ENCODE measurements at places on chromosomes 6 and 20.

- DNase-seq = no peak
Observed at GRCh38 chr20:23174821-23175220, 88.7 kb upstream of the CD93 start.

- no peak for DNase-seq
Observed at GRCh38 chr6:143322386-143322785, 128.1 kb downstream of the ADAT2 start.

- DNase-seq = no peak
Observed at GRCh38 chr6:1348675-1349074, 36.8 kb downstream of the FOXQ1 start.

DNA sequence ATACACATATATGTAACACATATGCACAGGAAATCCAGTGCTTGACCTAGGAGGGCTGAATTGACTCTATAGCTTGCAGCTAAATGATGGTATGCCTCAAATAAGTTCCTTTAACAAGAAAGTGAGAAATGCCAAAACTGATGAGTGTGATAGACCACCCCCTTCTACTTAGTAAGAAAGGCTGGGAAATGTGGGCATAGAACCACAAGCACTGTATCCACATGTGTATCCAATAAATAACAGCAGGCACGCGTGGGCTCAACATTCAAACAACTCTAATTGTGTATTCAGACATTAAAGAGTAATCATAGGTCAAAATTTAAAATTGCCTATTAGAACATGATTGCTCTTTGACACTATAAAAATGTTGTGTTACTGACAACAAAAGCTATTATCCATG is 54.1 kb downstream of the FAM83B start:
- no peak for DNase-seq

GRCh38 chr20:47232518-47232917 is 124.0 kb downstream of the ZMYND8 start:
- DNase-seq = no peak

DNA sequence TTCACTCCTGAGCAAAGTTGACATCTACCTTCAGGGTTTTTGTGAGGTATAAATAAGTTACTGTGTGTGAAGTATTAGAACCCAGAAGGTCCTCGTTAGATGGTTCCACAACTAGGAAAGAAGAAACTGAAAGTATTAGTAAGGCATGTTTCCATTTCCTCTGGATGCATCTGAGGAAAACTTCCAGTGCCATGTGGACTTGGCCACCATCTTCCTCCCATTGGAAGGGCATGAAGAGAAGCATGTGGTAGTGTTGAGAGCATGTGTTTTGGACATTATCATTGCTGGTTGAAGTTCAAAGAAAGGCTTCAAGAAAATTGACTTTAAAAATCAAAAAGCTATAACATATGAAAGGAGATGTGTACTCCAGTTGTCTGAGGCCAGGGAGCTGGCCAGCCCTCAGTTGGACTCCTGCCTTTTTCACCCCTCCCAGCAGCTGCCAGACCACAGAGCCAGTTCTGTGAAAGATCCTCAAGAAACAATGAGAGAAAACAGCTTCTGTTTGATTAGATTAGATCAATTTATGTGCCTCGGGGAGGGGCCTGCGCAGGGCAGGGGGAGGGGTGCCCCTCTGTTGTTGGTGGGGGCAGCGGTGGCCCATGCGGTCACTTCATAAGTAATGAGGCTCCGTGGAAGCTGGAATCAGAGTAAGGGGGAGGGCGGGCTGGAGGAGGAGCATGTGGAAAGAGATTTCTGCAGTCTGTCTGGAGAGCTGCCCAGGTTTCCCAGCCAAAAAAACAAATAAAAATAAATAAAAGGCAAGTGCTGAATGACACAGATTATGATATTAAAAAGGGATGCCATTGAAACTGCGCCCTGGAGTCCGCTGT is 154.0 kb downstream of the JARID2 start:
- DNase-seq = peak; percentile 31

DNA sequence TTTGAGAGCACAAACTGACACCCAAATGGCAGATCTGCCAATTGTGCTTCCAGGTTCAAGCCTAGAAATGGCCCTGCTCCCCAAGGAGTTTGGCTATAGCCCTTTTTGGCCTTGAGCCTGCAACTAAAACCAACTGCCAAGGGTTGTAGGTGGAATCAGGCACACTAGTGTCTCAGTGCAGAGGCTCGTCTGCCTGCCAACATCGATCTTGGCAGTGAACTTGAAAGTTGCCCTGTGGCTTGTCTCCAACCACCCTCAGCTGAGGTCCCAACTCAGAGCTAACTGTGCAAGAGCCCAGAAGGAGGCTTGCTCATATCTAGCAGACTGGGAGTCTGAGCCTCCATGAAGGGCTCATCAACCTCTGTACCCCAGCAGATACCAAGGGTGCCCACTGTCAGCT is 92.7 kb upstream of the GLP1R start:
- no peak for DNase-seq

DNA sequence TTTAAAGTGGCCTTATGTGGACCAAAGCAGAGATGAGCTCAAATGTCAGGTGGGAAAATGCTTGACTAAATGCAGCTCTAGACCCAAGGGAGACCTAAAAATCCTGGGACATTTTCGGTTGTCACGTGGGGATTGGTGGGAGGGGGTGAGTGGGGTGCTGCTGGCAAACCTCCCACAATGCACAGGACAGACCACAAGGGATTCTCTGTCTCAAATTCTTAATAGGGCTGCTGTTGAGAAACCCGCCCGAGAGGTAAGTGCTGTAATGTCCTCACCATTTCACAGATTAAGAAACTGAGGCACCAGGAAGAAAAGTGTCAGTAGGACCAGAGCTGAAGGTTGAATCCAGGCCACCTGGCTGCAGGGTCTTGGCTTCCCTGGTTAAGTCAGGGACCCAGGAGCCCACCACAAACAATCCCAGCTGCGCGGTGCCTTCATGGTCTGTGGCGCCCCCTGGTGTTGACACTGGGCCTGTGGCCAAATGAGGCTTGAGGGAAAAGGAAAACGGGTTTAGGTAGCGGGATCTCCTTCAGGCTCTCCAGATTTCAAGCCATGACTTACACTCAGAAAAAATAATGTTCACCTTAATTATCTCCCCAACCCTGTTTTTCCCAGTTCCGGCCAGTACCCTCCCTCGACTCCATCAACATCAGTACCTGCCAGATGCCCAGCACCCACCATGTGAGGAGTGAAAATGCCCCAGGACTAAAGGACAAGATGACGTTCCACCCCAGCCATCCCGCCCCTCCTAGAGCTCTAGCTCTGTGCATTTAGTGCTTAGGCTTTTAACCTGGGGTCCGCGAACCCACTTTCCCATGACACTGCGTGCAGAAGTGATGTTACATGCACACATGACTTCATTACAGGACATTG is 7.2 kb downstream of the HLA-G start:
- no peak for DNase-seq

DNA sequence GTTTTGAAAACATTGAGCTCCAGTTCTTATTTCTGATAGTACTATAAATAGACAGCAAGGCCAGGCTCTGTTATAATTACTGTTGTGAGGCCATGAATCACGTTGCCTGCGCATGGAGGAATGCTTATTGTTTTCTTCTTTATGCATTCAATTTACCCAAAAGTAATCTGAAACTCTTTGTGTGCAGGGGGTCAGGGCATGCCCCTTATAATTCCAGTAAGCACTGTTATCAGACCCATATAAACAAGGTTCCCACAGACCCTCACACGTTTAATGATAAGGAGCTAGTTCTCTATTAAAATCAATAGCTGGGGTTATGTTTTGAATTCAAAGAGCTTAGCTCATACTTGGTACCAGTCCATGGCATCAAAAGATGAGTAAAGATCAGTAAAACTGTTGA is 174.8 kb upstream of the ARG1 start:
- DNase-seq = no peak

GRCh38 chr6:8149350-8149749 is 47.0 kb upstream of the EEF1E1 start:
- no peak for DNase-seq

GRCh38 chr6:29227235-29227634 is 56.5 kb downstream of the OR2J2 start:
- DNase-seq = no peak

- no peak for DNase-seq
Observed at GRCh38 chr6:170459451-170459850, 93.7 kb downstream of the PSMB1 start.

- no peak for DNase-seq
Observed at GRCh38 chr6:108253241-108253640, 7.6 kb downstream of the SNX3 start.

DNA sequence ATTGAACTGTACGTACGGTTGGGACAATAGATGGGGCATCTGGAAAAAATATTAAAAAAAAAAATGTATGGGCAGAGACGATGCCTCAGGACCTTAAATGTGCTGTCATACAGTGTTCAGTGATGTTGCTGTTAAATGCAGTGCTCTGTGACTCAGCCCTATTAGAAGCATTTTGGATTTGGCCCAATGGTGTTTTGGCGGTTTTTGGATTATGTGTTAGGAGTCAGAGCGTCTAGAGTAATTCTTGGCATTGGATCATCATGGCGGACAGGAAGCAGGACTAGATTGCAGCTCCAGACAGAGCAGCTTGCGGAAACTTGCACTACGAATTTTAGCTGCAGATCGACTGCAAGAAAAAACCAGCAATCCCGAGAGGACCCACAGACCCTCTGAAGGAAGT is 280.0 kb downstream of the SOX4 start:
- DNase-seq = peak; percentile 66

DNA sequence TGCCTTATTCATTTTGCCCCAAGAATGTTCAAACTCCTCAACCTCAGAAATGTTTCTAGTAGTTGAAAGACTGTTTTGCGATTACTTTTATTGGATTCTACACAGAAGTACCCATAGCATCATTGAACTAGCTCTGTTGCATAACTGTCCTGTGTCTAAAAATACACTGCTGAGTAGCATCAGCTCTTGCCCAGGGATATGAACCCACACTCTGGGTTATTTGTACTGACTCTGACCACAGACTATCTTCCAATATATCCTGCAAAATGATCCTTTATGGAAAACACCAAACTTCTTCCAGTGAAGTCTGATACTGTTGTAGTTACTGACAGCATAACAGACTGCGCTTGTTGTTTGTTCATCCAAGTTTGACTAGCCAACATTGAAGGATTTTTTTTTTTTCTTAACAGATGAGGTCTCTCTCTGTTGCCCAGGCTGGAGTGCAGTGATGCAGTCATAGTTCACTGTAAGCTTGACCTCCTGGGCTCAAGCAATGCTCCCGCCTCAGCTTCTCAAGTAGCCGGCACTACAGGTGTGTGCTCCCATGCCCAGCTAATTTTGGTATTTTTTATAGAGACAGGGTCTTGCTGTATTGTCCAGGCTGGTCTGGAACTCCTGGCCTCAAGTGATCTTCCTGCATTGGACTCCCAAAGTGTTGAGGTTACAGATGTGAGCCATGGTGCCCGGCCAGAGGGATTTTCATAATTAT is 49.9 kb downstream of the TULP4 start:
- DNase-seq = peak; percentile 53

GRCh38 chr6:56758120-56758519 is 115.4 kb upstream of the DST start:
- no peak for DNase-seq

DNA sequence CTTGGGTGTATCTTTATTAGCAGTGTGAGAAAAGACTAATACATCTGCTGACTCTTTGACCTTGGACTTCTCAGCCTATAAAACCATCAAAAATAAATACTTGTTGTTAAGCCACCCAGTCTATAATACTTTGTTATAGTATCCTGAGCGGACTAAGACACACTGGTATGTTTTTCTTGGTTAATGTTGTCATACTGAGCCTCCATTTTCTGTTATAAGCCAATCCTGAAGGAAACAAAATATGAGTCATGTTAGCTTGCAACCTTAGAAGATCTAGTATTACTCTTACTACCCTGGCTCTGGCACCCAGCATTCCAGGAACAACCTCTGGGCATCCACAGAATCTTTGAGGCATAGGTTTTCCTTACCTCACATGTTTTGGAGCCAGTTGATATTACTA is 307.2 kb downstream of the FRK start:
- DNase-seq = no peak
